Left ventricle myocardium inferior (tissue), 1 donor: ENCODE measurements at places on chromosomes 2 and 18. TPM values are rescaled to one million over a fixed set of nuclear protein-coding genes. Genes with fewer than 3 reads are reported as not detected.

- H3K4me3 ChIP-seq = no peak overlapping the region
- no peak for DNase-seq
- H3K27me3 ChIP-seq = no peaks in the 10 kb centered on the region
- H3K36me3 ChIP-seq = no peaks in the 10 kb centered on the region
- no peaks in the 10 kb centered on the region for H3K4me1 ChIP-seq
- no peak overlapping the region for H3K27ac ChIP-seq
Measured at GRCh38 chr18:30175621-30176225, 866.8 kb downstream of the DSC3 start.

The PPP1R1C gene
- 33.1 TPM for total RNA-seq

The TDRD15 gene
- total RNA-seq = not detected

- H3K27me3 ChIP-seq = peaks cover 22% of the 10 kb centered on the region
- H3K27ac ChIP-seq = no peak overlapping the region
- no peaks in the 10 kb centered on the region for H3K36me3 ChIP-seq
- no peak for DNase-seq
Measured at GRCh38 chr18:78776706-78777285, 202.8 kb upstream of the SALL3 start.

GRCh38 chr2:96163415-96163767 is 18.2 kb upstream of the DUSP2 start:
- H3K27ac ChIP-seq = no peak overlapping the region
- H3K36me3 ChIP-seq = no peaks in the 10 kb centered on the region
- peaks cover 6% of the 10 kb centered on the region for H3K27me3 ChIP-seq
- no peak for DNase-seq

The EFR3B gene
- 8.7 TPM for total RNA-seq

DNA sequence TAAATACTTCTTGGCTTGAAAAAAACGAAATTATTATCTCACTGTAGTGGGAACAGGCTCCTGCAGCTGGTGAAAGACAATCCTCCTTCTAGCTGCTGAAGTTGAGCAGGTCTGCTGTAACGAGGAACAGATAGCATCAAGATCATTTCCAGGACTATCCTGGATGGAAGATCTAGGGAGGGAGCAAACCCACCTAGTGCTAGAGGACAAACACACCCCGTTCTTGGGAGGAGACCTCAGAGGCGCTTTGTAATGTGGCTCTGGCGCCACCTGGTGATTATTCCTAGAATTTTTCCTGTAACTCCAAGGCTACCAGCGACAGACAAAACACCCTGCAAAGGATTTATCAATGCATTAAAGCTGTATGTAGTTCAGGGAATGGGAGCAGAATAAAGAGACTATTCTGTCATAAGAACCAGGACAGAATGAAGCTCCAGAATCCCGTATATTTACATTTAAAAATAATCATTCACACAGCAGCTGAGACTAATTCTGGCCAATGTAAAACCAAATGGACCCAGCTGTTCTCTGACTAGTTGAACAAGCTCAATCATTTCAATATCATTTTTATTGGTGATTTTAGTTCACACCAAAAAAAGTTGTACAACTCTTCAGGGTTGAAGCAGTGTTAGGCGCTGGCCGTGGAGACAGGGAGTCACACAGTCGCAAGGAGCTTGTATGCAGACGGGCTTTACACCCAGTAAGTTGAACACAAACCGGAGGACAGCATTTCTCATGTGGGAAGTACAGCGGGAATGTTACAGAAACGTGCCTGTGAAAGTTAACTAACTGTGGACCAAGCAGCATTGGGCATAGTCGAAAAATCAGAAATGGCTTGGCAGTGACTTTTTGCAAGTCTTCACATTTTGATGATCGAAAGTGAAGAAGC is 290.3 kb downstream of the TRIB2 start:
- H3K27ac ChIP-seq = peak overlapping the region; percentile 62
- no peaks in the 10 kb centered on the region for H3K36me3 ChIP-seq
- DNase-seq = peak; percentile 23
- H3K4me1 ChIP-seq = peaks cover 34% of the 10 kb centered on the region
- H3K4me3 ChIP-seq = peak overlapping the region; percentile 53

GRCh38 chr2:216486708-216487107 is 11.9 kb upstream of the RPL37A start:
- H3K27me3 ChIP-seq = no peaks in the 10 kb centered on the region
- no peak overlapping the region for H3K4me3 ChIP-seq
- no peak overlapping the region for H3K27ac ChIP-seq
- peaks cover 18% of the 10 kb centered on the region for H3K36me3 ChIP-seq
- H3K4me1 ChIP-seq = no peaks in the 10 kb centered on the region
- no peak for DNase-seq

The SPR gene
- 53.5 TPM for total RNA-seq

- H3K27ac ChIP-seq = no peak overlapping the region
- no peak for DNase-seq
- H3K4me3 ChIP-seq = no peak overlapping the region
- H3K27me3 ChIP-seq = no peaks in the 10 kb centered on the region
- no peaks in the 10 kb centered on the region for H3K36me3 ChIP-seq
Measured at GRCh38 chr18:53219853-53220252, 879.9 kb downstream of the DCC start.

DNA sequence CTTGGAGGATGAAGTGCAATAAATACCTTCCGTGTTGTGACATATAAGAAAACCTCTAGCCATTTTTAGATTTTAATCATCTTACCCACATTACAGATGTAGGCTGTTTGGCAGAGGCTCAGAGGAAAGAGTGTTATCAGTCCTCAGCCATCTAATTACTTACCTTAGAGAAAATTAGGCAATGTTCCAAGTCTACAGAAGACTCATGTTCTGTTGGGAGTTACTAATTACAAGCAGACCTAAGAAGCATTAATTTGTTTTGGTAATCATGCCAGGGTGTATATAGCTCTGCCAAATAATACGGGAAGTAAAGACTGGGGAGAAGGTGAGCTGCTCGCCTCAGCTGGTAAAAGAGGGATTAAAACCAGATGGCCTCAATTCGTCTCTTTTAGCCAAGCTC is 125.8 kb upstream of the PGAP1 start:
- H3K27me3 ChIP-seq = no peaks in the 10 kb centered on the region
- H3K36me3 ChIP-seq = peaks cover 14% of the 10 kb centered on the region
- H3K4me3 ChIP-seq = no peak overlapping the region
- no peak for DNase-seq
- no peak overlapping the region for H3K27ac ChIP-seq
- peaks cover 6% of the 10 kb centered on the region for H3K4me1 ChIP-seq

The MTCL1 gene
- 9.1 TPM for total RNA-seq

The CXCR1 gene
- total RNA-seq = 0.44 TPM

GRCh38 chr2:183409662-183410061 is 285.4 kb downstream of the NUP35 start:
- H3K4me1 ChIP-seq = no peaks in the 10 kb centered on the region
- no peak overlapping the region for H3K4me3 ChIP-seq
- DNase-seq = no peak
- H3K27me3 ChIP-seq = no peaks in the 10 kb centered on the region

The EMILIN1 gene
- total RNA-seq = 18.4 TPM

- no peak overlapping the region for H3K4me3 ChIP-seq
- no peaks in the 10 kb centered on the region for H3K36me3 ChIP-seq
- H3K27ac ChIP-seq = no peak overlapping the region
- no peak for DNase-seq
- no peaks in the 10 kb centered on the region for H3K4me1 ChIP-seq
Measured at GRCh38 chr18:45236676-45237075, 378.6 kb upstream of the SLC14A2 start.

DNA sequence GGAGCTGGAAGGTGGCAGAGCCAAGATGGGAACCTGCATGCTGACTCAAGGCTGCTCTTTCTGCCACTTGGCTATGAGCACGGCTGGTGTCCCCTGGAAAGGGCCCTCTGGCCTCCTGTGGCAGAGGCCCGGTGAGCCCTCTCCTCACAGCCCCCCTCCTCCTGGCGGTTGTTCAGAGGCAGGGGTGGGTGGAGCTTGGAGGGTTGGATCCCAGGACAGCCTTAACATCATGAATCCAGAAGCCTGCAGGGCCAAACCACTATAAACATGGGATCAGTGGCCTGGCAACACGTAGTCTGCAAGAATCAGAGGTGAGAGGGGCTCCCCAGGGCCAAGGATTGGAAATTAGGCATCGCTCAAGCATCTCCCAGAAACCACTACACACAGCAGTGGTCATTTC is 48.5 kb upstream of the LOXHD1 start:
- DNase-seq = no peak
- H3K36me3 ChIP-seq = no peaks in the 10 kb centered on the region
- H3K27ac ChIP-seq = no peak overlapping the region
- H3K4me3 ChIP-seq = no peak overlapping the region
- peaks cover 8% of the 10 kb centered on the region for H3K4me1 ChIP-seq

DNA sequence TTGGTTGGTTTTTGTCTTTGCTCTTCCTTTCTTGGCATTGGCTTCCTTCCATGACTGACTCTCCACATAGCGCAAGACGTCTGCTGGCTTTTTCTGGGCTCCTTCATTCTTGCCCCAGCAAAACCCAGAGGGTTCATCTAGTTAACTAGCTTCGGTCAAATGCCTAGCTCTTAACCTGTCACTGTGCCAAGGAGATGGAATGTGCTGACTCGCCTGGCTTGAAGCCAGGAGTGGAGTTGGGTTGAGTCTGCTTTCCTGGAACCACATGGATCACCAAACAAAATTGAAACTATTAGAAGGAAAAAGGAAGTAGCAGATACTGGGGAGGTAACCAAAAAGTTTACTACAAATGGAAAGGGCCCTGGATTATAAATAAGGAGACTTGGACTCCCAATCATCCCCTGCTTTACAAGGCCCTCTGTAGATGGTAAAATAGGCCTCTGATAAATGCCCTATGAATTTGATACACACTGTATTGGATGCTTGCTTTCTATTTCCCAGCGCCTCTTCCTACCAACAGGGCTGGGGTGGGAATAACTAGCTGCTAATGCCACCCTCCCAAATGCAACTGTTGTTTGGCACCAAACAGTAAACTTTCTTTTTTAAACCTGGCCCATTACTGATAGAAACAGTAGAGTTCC is 11.3 kb downstream of the MALT1 start:
- H3K4me3 ChIP-seq = no peak overlapping the region
- DNase-seq = peak; percentile 57
- H3K4me1 ChIP-seq = peaks cover 17% of the 10 kb centered on the region

The IL36G gene
- not detected for total RNA-seq

DNA sequence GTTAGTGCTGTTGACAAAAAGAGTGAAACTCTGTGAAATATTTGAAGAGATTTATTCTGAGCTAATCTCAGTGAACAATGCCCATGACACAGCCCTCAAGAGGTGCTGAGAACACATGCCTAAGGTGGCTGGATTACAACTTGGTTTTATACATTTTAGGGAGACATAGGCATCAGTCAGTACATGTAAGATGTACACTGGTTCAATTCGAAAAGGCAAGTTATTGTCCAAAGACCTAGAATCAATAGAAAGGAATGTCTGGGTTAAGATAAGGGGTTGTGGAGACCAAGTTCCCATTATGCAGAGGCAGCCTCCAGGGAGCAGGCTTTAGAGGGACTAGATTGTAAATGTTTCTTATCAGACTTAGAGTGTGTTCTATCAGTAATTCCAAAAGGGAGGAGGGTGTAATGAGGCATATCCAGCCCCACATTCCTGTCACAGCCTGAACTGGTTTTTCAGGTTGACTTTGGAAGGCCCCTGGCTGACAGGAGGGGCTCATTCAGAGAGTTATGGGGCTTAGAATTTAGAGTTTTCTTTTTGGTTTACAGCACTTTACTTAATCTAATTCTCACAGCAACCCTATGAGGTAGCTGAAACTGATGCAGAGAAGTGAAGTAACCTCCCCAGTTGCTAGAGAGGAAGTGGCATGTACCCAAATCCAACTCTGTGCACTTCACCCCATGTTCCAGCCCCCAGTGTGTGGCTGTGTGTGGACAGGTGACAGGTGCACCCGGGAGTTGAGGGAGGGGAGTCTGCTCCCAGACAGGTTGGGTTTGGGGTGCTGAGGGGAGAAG is 28.3 kb upstream of the ASAP2 start:
- no peaks in the 10 kb centered on the region for H3K36me3 ChIP-seq
- H3K4me1 ChIP-seq = peaks cover 34% of the 10 kb centered on the region
- peak overlapping the region; percentile 87 for H3K27ac ChIP-seq
- H3K27me3 ChIP-seq = no peaks in the 10 kb centered on the region
- DNase-seq = no peak
- H3K4me3 ChIP-seq = no peak overlapping the region

The DSG4 gene
- total RNA-seq = not detected

- no peak overlapping the region for H3K27ac ChIP-seq
- H3K4me3 ChIP-seq = no peak overlapping the region
- no peaks in the 10 kb centered on the region for H3K27me3 ChIP-seq
- H3K4me1 ChIP-seq = peaks cover 29% of the 10 kb centered on the region
- H3K36me3 ChIP-seq = no peaks in the 10 kb centered on the region
Measured at GRCh38 chr2:32838949-32839348, 107.8 kb upstream of the LTBP1 start.

- DNase-seq = no peak
- H3K36me3 ChIP-seq = no peaks in the 10 kb centered on the region
- no peaks in the 10 kb centered on the region for H3K27me3 ChIP-seq
- H3K27ac ChIP-seq = no peak overlapping the region
- H3K4me3 ChIP-seq = no peak overlapping the region
- peaks cover 53% of the 10 kb centered on the region for H3K4me1 ChIP-seq
Measured at GRCh38 chr2:200350850-200351285, 44.4 kb downstream of the SPATS2L start.

GRCh38 chr2:46208766-46209165 is 88.4 kb upstream of the EPAS1 start:
- H3K4me3 ChIP-seq = no peak overlapping the region
- H3K36me3 ChIP-seq = no peaks in the 10 kb centered on the region
- H3K27me3 ChIP-seq = no peaks in the 10 kb centered on the region
- H3K27ac ChIP-seq = no peak overlapping the region
- no peaks in the 10 kb centered on the region for H3K4me1 ChIP-seq

DNA sequence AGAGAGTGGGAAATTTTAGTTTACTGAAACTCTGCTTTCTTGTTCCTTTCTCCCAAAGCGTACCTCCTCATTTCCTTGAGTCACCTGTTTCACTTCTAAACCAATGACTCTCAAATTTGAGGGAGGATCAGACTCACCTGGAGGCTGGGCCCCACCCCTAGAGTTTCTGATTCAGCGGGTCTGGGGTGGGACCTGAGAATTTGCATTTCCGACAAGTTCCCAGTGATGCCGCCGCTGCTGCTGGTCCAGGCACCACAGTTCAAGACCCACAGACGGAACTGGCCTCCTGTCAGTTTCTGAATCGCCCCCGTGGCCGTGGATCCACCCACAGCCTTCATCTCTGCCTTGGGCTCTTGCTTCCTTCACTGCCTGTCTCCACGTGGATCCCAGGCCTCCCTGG is 44.9 kb upstream of the PELI1 start:
- peaks cover 3% of the 10 kb centered on the region for H3K4me1 ChIP-seq
- no peaks in the 10 kb centered on the region for H3K36me3 ChIP-seq
- no peak overlapping the region for H3K27ac ChIP-seq
- DNase-seq = no peak
- H3K27me3 ChIP-seq = no peaks in the 10 kb centered on the region

The PLB1 gene
- total RNA-seq = 2.4 TPM

The CCDC141 gene
- 208 TPM for total RNA-seq

DNA sequence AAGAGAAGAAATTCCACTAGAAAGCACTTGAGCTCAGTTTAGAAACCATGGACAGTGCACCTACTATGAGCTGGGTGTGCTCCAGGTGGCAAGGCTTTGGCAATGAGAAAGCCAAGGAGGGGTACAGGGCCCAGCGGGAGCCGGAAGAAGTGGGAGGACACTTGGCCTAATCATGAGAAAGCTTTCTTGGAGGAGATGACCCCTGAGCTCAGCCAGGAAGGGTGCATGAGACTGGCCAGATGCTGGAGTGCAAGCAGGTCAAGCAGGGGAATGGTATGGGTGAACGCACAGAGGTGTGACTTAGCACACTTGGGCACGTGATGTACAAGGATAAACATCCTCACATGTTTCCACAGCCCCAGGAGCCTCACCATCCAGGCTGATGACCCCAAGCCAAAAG is 97.2 kb upstream of the GLI2 start:
- H3K36me3 ChIP-seq = no peaks in the 10 kb centered on the region
- H3K27me3 ChIP-seq = peaks cover 22% of the 10 kb centered on the region
- no peak overlapping the region for H3K27ac ChIP-seq
- no peak overlapping the region for H3K4me3 ChIP-seq

The FAM110C gene
- 3.3 TPM for total RNA-seq
